ENCODE measurements at places on chromosomes 5 and 9.

- no peak for DNase-seq
Observed at GRCh38 chr9:133167769-133168168, 4.1 kb upstream of the GBGT1 start.

DNA sequence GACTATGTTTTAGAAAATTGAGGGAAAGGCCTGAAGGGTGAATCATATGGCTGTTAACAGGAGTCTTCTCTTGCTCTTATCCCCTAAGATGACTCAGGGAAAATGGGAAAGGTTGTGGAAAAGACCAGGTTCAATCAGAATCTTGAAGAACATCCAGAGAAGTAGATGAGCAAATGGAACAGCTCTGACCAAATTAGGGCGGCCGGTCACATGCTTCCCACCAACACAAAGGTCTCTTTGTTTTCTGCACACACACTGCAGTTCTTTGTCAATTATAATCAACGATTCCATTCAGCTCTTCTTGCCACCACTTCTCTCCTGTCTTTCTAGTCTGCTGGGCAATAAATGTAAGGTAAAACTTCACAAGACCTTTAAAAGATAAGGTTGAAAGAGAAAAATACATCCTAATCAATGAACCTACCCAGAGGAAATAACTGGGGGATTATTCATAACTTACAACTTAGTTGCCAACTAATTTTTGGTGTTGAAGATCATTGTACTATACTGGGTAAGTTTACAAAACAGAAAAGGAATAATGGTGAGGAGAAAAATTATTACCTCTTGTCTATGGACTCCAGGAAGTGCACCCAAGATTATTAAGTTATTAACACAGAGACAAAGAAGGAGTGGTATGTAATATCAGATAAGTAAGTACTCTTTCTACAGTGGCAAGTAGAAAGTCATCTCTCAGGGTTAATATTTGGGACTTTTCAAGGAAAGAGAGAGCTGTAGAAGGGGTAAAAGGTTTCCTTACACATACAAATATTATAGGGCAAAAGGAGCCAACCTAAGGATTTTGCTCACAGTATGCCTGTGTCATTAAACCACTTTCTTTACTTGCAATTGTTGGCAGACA, 441.9 kb upstream of the PIK3R1 start:
- no peak for DNase-seq

DNA sequence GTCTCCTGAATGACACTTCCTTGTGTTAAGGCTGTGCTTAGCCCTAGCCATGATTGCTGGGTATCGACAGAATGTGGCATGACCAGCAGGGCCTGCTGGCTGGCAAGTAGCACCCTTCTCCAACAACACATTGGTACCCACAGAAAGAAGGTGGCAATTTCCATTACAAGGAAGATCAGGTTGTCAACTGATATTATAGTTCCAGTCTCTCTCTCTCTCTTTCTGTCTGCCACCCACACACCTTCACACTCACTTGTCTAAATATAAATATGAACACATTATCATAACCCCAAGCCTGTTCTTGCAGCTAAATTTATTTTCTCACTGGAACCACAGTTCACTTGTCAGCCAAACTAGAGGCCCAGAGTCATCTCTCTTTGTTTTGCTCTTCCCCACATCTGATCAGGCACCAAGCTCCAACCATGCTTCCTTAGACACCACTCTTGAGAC, 408.1 kb upstream of the PIK3R1 start:
- no peak for DNase-seq

DNA sequence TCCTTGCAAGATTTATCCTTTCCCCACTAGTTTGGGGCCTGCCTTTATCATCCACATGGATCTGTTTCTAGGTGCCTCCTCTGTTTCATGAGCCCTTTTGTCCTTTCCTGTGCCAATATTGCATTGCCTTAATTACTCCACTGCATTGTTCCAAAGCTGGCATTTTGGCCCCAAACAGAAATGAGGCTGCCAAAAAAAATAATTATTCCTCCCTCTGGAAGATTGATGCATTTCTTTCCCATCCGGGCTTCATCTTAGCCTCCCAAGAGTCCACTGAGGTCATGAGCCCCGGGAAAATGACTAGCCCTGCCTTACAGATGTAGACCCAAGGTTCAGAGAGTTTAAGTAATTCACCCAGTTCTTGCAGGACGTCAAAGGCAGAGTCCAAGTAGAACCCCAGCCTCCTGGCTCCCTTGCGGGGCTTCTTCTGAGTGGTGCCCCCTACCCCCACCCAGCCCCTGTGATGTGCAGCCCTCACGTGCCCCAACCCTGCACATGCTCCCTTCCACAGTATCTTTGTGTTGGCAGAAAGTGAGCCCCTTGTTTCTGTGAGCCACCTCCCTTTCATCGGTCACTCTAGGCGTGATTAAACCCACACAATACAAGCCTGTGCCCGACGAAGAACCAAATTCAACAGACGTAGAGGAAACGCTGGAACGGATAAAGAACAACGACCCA, 62.1 kb downstream of the TMOD1 start:
- DNase-seq = no peak

DNA sequence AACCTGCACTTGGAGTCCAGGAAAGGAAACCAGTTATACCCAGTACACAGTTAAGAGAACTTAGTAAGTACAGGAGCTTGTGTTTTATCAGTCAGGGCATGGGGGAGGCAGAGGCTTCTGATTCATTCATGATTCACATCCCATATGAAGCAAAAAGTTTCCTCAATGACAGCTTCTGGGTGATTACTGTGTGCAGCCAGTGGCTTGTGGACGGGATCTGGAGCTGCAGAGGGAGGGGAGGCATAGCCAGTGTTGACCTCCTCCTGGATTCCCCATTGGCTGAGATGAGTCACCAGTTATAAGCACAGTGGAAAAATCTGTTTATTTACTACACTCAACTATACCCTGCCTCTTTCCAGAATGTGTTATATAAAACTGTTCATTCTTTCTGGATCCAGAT, 17.7 kb downstream of the IL31RA start:
- DNase-seq = peak; percentile 66

DNA sequence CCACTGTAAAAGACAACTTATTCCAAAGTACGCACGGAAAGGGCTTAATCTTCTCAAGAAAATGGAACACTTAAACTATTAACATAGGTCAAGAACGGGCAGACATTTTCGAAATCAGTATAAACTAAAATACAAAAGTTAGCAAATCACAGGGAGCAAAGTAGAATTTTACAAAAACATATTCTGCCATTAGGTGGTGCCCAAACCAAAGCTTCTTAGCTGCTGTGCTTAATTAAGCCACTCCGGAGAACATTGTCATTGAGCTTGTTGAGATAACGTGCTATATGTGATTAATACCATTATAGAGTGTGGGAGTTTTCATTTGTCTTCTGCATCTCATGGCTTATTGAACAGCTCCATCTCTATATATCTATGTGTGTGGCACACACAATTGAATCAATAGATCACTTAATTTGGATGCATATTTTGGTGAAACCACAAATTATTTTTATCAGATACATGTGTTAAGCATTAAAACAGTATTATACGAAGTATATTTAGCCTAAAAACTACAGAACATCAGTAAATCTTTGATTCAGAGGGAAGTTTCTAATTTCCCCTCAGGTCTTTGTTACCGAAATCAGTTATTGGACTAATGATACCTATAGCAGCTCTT, 23.4 kb downstream of the UBLCP1 start:
- no peak for DNase-seq

DNA sequence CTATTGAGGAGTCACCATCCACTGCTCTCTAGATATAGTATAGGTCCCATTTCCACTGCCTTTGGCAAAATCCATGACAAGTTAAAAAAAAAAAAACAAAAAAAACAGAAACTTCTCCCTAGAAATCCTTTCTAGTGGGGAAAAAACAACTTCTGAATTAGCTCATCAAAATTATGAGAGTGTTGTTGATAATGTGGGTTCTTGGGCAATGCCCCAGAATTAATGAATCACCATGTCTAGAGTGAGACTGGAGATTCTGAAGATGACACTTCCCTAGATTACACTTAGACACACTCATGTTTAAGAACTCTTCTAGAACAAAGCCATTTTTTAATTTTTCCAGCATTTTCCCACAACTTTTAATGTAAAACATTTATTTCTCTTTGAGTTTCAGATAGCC, 728.0 kb upstream of the C9orf72 start:
- DNase-seq = no peak

DNA sequence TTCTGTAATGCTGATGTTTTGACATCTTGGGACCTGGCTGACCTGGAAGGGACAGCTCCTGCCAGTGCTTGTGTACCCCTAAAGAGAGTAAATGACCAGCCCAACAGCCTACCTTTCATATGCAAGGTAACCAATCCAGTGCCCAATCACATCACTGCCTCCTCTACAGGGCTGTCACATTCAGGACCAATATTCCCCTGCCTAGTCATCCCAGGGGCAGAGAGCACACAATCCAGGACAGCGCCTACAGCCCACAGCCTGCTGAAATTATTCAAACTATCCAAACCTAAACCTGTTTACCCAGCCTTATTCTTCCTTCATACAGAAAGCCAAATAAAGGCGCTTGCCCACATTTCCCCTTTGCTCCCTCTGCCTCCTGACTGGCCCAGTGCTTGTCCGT, 284.1 kb downstream of the CTNND2 start:
- DNase-seq = no peak

GRCh38 chr5:88536146-88536545, 267.5 kb upstream of the TMEM161B start:
- DNase-seq = no peak

GRCh38 chr9:76298521-76299144, 95.6 kb downstream of the RFK start:
- no peak for DNase-seq

- DNase-seq = no peak
Observed at GRCh38 chr5:40619421-40619820, 60.3 kb upstream of the PTGER4 start.

DNA sequence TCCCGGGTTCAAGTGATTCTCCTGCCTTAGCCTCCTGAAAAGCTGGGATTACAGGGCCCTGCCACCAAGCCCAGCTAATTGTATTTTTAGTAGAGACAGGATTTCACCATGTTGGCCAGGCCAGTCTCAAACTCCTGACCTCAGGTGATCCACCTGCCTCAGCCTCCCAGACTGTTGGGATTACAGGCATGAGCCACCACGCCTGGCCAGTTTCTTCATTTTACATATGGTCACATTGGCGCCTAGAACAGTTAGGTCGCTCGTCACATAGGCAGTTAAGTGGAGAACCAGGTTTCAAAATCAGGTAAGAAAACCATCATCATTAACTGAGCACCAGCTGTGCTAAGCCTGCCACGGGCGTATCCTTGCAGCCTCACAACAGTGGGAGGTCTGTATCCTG, 36.1 kb downstream of the OLFML2A start:
- DNase-seq = no peak

- no peak for DNase-seq
Observed at GRCh38 chr9:22141908-22142307, 132.8 kb upstream of the CDKN2B start.

DNA sequence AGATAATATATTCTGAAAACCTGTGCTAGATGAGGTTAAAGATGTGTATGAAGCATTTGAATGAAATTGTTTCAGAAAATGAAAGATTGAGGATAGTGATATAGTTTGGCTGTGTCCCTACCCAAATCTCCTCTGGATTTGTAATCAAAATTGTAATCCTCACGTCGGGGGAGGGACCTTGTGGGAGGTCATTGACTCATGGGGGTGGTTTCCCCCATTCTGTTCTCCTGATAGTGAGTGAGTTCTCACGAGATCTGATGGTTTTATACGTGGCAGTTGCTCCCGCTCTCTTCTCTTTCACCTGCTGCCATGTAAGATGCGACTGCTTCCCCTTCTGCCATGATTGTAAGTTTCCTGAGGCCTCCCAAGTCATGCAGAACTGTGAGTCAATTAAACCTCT, 2.0 kb upstream of the TEX48 start:
- no peak for DNase-seq

DNA sequence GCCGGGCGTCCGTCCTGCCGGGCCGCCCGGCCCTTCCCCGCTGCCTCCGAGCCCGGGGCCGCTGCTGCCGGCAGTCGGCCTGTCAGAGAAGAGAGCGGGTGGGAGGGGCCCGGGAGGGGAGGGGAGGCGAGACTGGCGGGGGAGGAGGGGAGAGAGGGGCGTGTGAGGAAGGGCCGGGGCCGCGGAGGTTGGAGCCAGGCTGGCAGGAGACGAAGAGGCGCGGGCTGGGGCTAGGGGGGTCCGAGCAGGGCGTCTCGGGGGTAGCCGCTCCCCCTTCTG, 570 bp downstream of the CREBRF start:
- DNase-seq = no peak

DNA sequence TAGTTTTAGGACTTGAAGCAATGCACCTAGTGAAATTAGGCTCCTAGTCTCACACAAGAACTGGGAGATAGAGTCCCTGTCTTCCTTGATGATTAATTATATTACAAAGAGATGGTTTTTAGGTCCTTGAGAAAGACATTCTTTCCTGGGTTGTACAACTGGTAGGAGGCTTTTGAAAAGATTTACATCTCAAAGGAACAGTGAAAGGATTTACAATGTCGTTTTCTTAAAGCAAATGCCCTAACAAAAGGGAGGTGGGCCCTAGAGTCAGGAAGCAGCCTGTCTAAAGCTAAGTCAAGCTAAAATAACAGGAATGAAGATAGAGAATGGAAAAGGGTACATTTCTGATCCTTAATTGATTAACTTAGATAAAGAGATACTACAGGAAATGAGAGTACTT, 102.2 kb upstream of the IL7R start:
- no peak for DNase-seq

GRCh38 chr9:79742110-79742721, 170.5 kb downstream of the TLE4 start:
- no peak for DNase-seq

GRCh38 chr5:137619191-137619870, 116.6 kb downstream of the KLHL3 start:
- no peak for DNase-seq

- DNase-seq = no peak
Observed at GRCh38 chr9:129486756-129487657, 133.9 kb downstream of the C9orf50 start.

DNA sequence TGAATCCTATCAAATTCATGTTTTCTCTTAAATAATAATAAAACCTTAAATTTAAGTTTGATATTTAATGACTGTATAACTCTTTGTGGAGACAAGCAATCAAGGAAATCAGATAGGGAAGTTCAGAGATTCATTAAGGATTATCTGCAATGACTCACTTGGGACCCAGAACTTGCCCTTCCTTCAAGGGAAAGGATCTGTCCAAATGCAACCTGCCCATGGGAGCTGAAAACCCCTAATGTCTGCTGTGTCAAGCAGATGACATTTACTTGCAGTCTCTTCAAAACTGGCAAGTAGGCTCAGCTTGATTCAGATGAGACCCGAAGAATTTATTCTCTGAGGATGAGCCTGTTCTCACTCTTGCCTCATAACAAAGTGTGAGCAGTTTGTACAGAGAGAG, 1577.6 kb downstream of the EFNA5 start:
- no peak for DNase-seq

GRCh38 chr5:119795768-119796167, 166.4 kb downstream of the FAM170A start:
- no peak for DNase-seq

DNA sequence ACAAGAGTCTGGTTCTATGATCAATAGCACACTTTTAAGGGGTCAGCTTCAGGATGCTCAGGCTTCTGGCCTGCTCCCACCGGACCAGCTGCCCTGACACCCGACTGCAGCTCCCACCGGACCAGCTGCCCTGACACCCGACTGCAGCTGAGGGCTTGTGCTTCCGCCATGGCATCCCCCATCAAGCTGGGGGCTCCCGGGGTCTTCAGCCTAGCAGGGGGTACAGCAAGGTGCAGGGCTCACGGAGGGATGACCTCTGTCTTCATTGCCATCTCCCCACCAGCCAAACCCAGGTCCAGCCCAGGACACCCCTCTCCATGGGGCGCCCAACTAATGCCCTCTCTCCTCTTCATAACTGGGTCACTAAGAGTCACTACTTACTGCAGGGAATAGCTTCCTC, 1.9 kb downstream of the FLT4 start:
- no peak for DNase-seq
